SJCRH30 (cell line): ENCODE measurements at places on chromosomes 6 and 20. TPM values are rescaled to one million over a fixed set of nuclear protein-coding genes. Genes with fewer than 3 reads are reported as not detected.

DNA sequence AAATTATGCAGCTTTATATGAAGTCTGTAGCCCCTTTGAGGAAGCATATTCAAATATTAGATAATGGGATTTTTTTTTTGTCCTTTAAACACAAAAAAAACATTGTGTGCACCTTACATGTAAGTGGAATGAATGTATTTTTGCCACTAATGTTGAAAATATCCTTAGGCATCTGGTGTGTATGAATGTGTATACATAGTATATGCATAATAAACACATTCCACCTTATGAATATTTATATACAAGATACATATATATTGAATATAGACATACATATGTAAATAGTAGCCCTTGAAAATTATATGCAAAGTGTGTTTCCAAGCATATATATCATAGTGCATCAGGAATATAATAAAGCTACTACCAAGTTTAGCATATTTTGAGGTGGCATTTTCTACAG lies 94.8 kb downstream of the SOBP start:
- H3K36me3 ChIP-seq: peaks cover 3% of the 10 kb centered on the region; the same call in 1 of the 2 replicates
- H3K27ac ChIP-seq: no peak overlapping the region
- DNase-seq: no peak
- no peaks in the 10 kb centered on the region for H3K4me1 ChIP-seq
- H3K27me3 ChIP-seq: no peaks in the 10 kb centered on the region

GRCh38 chr6:82030761-82031503 lies 216.6 kb downstream of the IBTK start:
- H3K4me3 ChIP-seq: no peak overlapping the region
- H3K4me1 ChIP-seq: no peaks in the 10 kb centered on the region
- H3K27ac ChIP-seq: no peak overlapping the region
- H3K36me3 ChIP-seq: no peaks in the 10 kb centered on the region
- DNase-seq: no peak

- H3K27ac ChIP-seq: no peak overlapping the region
- H3K4me3 ChIP-seq: no peak overlapping the region
- H3K27me3 ChIP-seq: no peaks in the 10 kb centered on the region
- peak; percentile 82 for DNase-seq
Observed at GRCh38 chr20:32040142-32040953, 11.7 kb upstream of the HCK start.

DNA sequence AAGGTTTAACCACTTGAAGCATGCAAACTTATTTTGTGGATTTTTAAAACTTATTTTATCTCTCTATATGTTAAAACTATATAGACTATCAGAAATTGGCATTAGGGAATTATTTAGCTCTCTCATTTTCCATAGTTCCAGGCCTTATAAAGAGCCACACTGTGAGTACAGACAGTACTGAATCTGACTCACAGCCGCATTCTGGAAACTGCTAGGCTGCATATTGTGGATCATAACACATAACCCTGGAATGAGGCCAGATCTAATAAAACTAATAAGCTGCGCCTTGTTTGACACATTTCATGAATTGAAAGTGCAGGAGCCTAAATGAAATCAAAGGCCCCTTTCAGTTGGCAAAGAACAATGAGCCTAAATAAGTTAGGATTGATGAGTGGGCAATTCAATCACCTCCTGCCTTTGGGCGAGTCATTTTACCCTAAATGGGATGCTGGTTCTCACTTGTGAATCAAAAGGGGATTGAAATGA lies 308.4 kb downstream of the PACRG start:
- no peaks in the 10 kb centered on the region for H3K27me3 ChIP-seq
- no peak for DNase-seq
- H3K27ac ChIP-seq: no peak overlapping the region
- H3K36me3 ChIP-seq: no peaks in the 10 kb centered on the region
- no peak overlapping the region for H3K4me3 ChIP-seq
- no peaks in the 10 kb centered on the region for H3K4me1 ChIP-seq

GRCh38 chr6:26071135-26071534 lies 16.1 kb upstream of the HFE start:
- DNase-seq: peak; percentile 8
- H3K36me3 ChIP-seq: no peaks in the 10 kb centered on the region
- no peak overlapping the region for H3K27ac ChIP-seq
- H3K27me3 ChIP-seq: no peaks in the 10 kb centered on the region

GRCh38 chr20:38278131-38278530 lies 17.6 kb upstream of the KIAA1755 start:
- no peaks in the 10 kb centered on the region for H3K27me3 ChIP-seq
- H3K4me3 ChIP-seq: peak overlapping the region; percentile 2; the same call in 1 of the 2 replicates
- peak overlapping the region; percentile 87 for H3K27ac ChIP-seq

DNA sequence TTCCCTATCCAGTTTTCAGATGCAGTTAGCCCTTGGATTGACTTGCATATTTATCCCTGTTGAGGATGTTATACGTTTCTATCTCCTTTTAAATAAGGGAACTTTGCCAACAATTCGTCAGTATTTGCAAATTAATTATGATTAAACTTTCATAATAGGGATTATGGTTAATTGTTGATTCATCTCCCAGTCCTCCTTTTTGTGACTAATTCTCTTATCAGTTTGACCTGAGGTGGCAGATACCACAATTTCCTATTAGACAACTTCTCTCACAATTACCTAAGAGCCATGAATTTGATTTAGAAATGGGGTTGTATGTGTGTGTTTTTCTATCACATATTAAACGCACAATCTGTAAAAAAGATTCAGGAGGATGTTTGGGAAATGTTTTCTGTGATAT lies 172.9 kb downstream of the LAMA2 start:
- H3K4me1 ChIP-seq: no peaks in the 10 kb centered on the region
- H3K27ac ChIP-seq: no peak overlapping the region
- H3K27me3 ChIP-seq: no peaks in the 10 kb centered on the region
- no peak overlapping the region for H3K4me3 ChIP-seq

DNA sequence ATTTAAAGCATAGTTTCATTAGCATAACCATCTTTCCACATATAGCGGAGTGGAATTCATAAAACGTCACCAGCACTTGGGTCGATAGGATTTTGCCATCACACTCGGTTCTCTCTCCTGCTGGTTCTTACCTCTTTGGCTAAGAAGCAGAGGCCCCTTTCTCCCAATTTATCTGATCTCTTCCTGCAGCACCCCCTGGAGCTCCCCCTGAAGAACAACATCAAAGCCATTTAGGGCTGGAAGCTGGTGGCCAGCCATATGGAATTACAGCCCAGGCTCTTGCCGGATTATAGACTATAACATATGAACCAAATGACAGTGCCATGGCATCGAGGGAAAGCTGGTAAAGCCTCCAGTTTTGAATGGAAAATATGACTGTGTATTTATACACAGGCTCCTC lies 6.4 kb upstream of the KIF6 start:
- no peak overlapping the region for H3K4me3 ChIP-seq
- no peak overlapping the region for H3K27ac ChIP-seq
- no peaks in the 10 kb centered on the region for H3K36me3 ChIP-seq
- no peak for DNase-seq
- H3K4me1 ChIP-seq: no peaks in the 10 kb centered on the region

DNA sequence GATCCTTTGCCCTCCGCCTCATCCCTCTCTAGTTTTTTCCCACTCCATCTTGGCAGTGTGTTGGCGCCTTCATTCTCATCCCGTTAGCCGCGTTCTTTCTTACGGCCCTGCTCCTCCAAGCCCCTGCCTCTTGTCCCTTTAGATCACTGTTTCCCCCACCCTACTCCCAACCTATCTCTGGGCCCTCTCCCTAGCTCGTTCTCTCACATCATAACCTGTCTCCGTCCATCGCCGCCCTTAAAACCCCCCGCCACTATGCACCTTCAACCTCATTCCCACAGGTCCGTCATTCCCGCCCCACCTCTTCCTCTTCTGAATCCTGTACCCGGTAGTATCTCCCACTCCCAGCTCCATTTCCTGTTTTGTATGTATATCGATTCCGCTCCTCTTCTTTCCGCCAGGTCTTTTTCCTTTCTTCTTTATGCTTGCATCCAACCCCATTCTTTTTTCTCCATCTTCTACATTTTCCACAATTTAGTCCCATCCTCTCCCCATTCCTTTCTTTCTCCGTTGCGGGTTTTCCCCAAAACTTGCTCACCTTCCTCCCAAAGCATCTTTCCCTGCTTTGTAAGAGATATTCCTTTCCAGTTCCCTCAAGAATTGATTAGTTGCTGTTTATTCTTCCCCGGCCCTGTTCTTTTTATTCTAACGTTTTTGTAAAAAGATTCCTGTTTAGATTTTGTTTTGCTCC lies 671 bp downstream of the EFHC1 start:
- H3K27me3 ChIP-seq: no peaks in the 10 kb centered on the region
- peak overlapping the region; percentile 69 for H3K4me3 ChIP-seq
- no peaks in the 10 kb centered on the region for H3K36me3 ChIP-seq

DNA sequence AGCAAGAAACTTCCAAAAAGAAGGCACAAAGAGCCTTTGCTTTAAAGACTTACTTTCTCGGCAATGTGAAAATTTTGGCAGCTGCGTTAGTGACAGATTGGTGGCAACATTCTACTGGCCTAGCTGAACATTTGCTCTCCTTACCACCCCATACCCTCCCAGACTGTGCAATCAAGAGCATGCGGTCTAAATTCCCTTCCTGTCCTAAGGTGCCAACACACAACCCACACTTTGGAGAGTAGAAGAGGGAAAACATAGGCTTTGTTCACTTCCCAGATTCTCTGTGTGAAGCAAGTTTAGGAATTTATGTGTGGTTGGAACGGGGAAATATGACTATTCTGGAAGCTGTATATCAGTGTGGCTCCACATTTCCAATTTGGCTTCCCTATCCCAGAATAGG lies 29.8 kb upstream of the NEDD9 start:
- no peak overlapping the region for H3K27ac ChIP-seq
- H3K36me3 ChIP-seq: no peaks in the 10 kb centered on the region
- no peak overlapping the region for H3K4me3 ChIP-seq
- no peaks in the 10 kb centered on the region for H3K27me3 ChIP-seq
- H3K4me1 ChIP-seq: 0 out of 2 replicates have a peak, but pooled peaks cover 2% of the 10 kb centered on the region

GRCh38 chr6:44674226-44675155 lies 287.0 kb downstream of the CDC5L start:
- H3K36me3 ChIP-seq: no peaks in the 10 kb centered on the region
- no peak for DNase-seq
- H3K27me3 ChIP-seq: no peaks in the 10 kb centered on the region
- H3K27ac ChIP-seq: no peak overlapping the region
- peaks cover 62% of the 10 kb centered on the region for H3K4me1 ChIP-seq
- H3K4me3 ChIP-seq: no peak overlapping the region

DNA sequence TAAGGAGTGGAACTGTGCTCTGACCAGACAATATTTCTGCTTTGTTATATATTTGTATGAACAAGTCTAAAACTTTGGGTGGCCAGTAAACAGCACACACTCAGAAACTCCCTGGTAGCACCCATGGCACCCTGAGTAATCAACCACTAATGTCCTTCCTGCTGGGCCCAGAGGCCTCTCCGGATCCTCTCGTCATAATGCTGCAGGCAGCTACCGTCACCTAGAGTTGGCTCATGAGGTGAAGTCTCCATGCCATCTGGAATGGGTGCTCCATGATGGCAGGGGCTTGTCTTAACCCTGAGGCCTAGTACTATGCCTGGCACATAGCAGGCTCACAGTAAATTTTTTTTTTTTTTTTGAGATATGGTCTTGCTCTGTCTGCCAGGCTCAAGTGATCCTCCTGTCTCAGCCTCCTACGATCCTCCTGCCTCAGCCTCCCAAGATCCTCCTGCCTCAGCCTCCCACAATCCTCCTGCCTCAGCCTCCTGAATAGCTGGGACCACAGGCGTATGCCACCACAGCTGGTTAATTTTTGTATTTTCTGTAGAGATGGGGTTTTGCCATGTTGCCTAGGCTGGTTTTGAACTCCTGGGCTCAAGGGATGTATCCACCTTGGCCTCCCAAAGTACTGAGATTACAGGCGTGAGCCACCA lies 3.0 kb upstream of the SDCBP2 start:
- H3K27ac ChIP-seq: no peak overlapping the region
- DNase-seq: no peak
- H3K36me3 ChIP-seq: no peaks in the 10 kb centered on the region; the same call in 1 of the 2 replicates
- no peaks in the 10 kb centered on the region for H3K27me3 ChIP-seq
- H3K4me3 ChIP-seq: no peak overlapping the region

- DNase-seq: no peak
- no peak overlapping the region for H3K27ac ChIP-seq
Observed at GRCh38 chr20:39142407-39143096, 180.4 kb downstream of the DHX35 start.

GRCh38 chr6:114284281-114284680 lies 58.5 kb downstream of the HS3ST5 start:
- DNase-seq: no peak
- no peak overlapping the region for H3K4me3 ChIP-seq
- peaks cover 29% of the 10 kb centered on the region for H3K4me1 ChIP-seq
- H3K27ac ChIP-seq: no peak overlapping the region
- no peaks in the 10 kb centered on the region for H3K27me3 ChIP-seq

GRCh38 chr6:127420556-127420955 lies 38.6 kb downstream of the KIAA0408 start:
- H3K4me1 ChIP-seq: peaks cover 5% of the 10 kb centered on the region; the same call in 1 of the 2 replicates
- no peaks in the 10 kb centered on the region for H3K36me3 ChIP-seq
- peak overlapping the region; percentile 15; the same call in 1 of the 2 replicates for H3K27ac ChIP-seq
- no peaks in the 10 kb centered on the region for H3K27me3 ChIP-seq

- peaks cover 8% of the 10 kb centered on the region for H3K4me1 ChIP-seq
- no peaks in the 10 kb centered on the region; the same call in none of the 2 replicates for H3K27me3 ChIP-seq
- no peaks in the 10 kb centered on the region for H3K36me3 ChIP-seq
- DNase-seq: peak; percentile 27
- H3K27ac ChIP-seq: no peak overlapping the region
- no peak overlapping the region for H3K4me3 ChIP-seq
Observed at GRCh38 chr6:61887423-61887822, 398.6 kb downstream of the KHDRBS2 start.

GRCh38 chr6:146544616-146545182 lies 1.1 kb downstream of the RAB32 start:
- H3K4me3 ChIP-seq: peak overlapping the region; percentile 67
- no peak for DNase-seq
- peak overlapping the region; percentile 68 for H3K27ac ChIP-seq
- no peaks in the 10 kb centered on the region for H3K27me3 ChIP-seq

GRCh38 chr20:58619077-58619863 lies 31.8 kb upstream of the STX16 start:
- no peak overlapping the region for H3K27ac ChIP-seq
- no peak overlapping the region for H3K4me3 ChIP-seq
- DNase-seq: no peak
- H3K27me3 ChIP-seq: peaks cover 7% of the 10 kb centered on the region; the same call in 1 of the 2 replicates
- H3K36me3 ChIP-seq: no peaks in the 10 kb centered on the region

PDYN gene
- total RNA-seq: not detected in 2 replicates

LCA5 gene
- 6.2 and 6.5 TPM in 2 replicates for total RNA-seq

HLA-F gene
- total RNA-seq: not detected in 2 replicates

SOX4 gene
- 33.9 and 37.2 TPM in 2 replicates for total RNA-seq

PRDM13 gene
- total RNA-seq: not detected in 2 replicates

AGPAT4 gene
- total RNA-seq: 13.2 and 16.7 TPM in 2 replicates
